Fibroblast of skin of right quadriceps (primary cell): ENCODE measurements at places on chromosomes 5 and 9.

- DNase-seq, result no peak
Observed at GRCh38 chr5:64384765-64385164, 121.0 kb upstream of the RGS7BP start.

DNA sequence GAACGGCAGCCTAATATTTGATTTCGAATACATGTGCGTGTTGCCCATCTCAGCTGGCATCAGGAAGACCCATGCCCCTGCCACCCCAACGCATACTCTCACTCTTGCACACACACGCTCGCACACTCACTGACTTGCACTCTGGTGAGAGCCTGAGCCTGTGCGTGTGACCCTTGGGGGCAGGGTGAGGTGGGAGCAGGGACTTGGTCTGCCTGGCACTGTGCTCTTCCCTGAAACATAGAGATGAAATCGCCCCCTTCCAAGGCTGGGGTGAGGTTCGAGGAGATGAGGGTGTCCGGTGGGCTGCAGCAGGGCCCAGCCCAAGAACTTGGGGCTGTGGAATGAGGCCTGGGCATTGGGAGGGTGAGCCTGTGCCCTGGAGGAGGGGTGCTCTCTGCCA is 1.2 kb downstream of the LCN9 start:
- no peak for DNase-seq

DNA sequence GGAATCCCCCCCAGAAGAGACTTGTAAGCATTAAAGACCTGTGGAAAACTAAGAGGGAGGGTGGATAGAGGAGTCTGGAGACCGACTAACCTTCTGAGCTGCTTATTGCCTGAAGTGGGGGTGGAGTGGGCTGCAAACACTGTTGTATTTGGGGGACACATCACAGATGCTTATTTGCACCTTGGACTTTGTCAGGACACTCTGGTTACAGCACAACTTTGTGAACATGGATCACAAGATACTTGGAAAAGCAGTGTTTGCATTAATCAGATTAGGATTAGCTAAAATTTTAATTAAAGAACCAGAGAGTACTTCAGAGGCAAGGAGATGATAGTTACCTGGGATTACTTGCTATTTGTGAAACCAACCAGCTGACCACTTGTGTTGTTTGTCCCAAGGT is 30.9 kb downstream of the TMC1 start:
- DNase-seq, result no peak

DNA sequence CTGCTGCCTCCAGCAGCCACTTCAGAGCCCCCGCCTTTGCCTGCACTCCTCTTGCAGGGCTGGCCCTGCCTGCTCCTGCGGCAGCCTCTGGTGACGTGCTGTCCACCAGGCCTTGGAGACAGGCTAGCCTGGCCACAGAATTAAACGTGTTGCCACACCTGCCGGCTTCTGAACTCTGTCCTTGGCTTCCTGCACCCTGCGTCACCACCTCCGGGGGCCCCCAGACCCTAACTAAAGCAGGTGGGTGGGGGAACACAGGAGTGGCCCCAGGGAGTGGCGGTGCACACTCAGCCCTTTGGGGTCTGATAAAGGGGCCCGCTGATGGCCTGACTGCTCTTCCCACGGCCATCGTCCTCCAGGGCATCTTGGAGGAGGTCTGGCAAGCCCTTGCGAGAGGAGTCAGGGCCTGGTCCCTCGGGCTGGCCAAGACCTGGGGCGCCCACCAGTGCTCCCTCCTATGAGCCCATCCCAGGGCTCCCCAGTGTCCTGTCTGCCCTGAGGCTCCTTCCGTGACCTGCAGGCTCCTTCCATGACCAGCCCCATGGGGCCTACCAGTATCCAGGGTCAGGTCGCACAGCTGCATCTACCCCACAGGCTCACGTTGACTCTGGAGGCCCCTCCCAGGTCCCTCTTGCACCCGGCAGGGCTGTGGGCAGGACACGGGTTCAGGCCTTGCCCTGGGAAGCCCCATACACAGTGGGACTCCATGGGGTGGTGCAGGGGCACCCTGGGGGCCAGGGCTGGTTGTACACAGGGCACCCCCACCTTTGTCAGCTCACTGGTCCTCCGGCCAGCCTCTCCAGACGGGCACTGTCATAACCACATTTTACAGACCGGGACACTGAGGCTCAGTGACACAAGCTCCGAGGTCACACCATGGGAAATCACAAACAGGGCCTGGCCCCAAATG is 1.0 kb upstream of the MAMDC4 start:
- DNase-seq, result no peak

DNA sequence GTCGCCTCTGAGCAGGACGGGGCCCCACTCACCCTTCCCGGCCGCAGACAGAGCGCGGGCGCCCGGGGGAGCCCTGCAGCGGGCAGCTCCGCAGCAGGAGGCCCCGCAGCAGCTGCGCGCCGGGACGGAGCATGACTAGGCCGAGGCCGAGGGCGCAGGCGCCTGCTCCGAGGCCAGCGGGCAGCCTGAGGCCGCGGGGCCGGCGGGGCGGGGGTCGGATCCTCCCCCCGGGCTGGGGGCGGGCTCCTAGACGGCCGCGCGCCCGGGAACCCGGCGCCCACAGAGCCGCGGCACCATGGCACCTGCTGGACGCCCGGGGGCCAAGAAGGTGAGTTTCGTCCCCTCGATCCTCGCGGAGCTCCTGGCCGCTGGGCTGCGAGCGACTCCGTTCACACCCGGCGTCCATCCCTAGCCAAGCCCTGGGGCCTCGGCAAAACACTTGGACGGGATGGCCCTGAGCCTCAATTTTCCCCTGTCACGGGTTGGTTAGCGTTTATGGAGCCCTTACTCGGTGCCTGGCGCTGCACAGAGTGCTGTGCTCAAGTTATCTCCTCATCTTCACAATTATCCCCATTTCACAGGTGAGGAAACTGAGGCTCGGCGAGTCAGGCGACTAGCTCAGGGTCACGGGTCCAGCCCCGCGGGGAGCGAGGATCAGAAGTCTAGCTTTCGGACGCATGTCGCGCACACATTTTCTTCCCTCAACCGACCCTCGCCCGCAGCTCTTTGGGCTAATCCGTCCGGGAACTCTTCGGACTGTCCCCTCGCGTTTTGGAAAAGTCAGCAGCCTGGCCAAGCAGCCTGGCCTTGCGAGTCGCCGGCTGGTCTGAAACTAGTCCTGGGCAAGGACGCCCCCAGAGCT is at the start of the genes BHMT2 and DMGDH:
Gene BHMT2, plus strand, starts transcription at position 280 of the 862 bp plus-strand sequence. Its CDS starts 16 bp downstream, at position 296.
Gene DMGDH, minus strand, starts transcription at position 187 of the 862 bp plus-strand sequence. Its CDS starts 54 bp downstream, at position 133.
- peak; percentile 45 for DNase-seq

GRCh38 chr5:111557111-111557510 is 44.8 kb upstream of the STARD4 start:
- DNase-seq, result no peak

- DNase-seq, result no peak
Observed at GRCh38 chr5:1963941-1964451, 81.3 kb upstream of the IRX4 start.

DNA sequence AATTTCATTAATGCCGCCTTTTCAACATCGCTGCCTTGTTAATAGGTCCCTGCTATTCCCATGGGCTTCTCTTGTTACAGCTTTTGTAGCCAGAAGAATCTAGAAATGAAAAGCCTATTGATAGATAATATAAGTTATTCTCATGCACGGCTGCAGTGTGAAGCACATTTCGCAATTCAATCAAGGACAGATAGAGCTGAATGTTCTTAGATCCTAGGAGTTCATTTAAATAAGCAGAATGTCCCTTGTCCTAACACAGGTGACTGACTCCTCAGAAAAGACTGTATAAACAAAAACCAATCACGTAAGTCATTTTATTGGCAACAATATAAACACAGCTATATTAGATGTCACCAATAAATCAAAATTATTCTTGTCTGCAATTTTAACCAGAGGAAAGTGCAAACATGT is 9.4 kb downstream of the GLIS3 start:
- DNase-seq, result no peak

GRCh38 chr5:172906888-172907287 is 52.3 kb upstream of the RPL26L1 start:
- DNase-seq, result no peak

GRCh38 chr9:112558476-112558875 is 71.8 kb downstream of the KIAA1958 start:
- peak; percentile 90 for DNase-seq

GRCh38 chr5:27458287-27458686 is 419.9 kb upstream of the CDH9 start:
- DNase-seq, result no peak

GRCh38 chr5:53983568-53984460 is 326.6 kb downstream of the ARL15 start:
- peak; percentile 77 for DNase-seq

- peak; percentile 7 for DNase-seq
Observed at GRCh38 chr5:128491291-128491690, 46.8 kb downstream of the FBN2 start.
